ENCODE measurements at places on chromosomes 2 and 18.

DNA sequence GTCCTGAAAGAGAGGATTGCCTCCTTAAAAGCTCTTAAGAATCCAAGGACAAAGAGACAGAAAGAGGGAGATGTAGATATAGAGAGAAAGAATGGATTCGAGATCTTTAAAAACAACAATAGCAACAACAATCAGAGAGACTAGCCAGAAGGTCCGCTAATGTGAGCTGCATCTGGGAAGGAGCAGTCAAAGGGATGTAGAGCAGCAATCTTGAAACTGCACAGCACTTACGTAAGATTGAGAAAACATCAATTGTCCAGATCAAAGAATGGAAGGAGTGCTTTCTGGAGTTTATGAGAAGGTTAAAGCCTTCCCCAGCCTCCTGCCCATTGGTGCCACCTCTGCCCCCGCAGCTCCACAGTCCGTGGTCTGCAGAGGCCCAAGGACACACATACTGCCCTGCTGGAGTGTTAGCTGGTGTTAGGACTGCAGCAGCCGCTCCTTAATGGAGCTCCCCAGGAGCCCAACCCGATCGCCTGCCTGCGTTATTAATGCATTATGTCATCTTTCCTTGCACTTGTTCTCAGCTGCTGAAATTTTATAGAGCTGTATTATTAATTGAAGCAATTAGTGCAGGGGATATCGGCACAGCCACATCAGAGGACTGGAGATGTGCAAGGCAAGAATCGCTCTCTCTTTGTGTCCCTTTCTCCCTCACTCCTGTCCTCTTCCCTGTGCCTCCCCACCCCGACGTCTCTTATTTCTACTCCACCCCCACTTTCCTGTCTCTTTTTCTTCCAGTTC, 94.2 kb upstream of the STPG4 start:
- no peak for DNase-seq

GRCh38 chr2:145020694-145021093, 500.8 kb upstream of the ZEB2 start:
- DNase-seq: no peak

- no peak for DNase-seq
Measured at GRCh38 chr2:39632876-39633275, 32.8 kb upstream of the TMEM178A start.

DNA sequence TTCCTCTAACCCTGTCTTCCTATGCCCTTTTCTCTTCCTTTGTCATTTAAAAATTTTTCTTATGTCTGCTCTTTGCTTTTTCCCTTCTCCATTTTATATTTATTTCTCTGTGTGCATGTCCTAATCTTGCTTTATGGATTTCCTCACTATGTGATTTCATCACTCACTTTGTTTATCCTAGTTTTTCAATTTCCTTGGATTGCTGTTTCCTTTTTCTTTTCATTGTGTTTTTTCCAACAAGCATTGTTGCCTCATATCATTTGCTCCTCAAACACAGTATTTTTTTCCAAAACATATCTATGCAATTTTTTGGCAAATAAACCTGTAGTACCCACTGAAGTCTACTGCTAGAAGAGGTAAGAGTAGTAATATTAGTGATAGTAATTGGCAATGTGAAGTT, 67.4 kb upstream of the PNPT1 start:
- DNase-seq: no peak

- no peak for DNase-seq
Measured at GRCh38 chr2:234357666-234358065, 139.2 kb downstream of the ARL4C start.

All from CD4-positive, alpha-beta T cell (primary cell).